ENCODE measurements at places on chromosomes 5 and 9.

GRCh38 chr5:6043491-6044310 lies 334.6 kb downstream of the MED10 start:
- no peak for DNase-seq

GRCh38 chr9:96350866-96351265 lies 32.6 kb downstream of the SLC35D2 start:
- no peak for DNase-seq

DNA sequence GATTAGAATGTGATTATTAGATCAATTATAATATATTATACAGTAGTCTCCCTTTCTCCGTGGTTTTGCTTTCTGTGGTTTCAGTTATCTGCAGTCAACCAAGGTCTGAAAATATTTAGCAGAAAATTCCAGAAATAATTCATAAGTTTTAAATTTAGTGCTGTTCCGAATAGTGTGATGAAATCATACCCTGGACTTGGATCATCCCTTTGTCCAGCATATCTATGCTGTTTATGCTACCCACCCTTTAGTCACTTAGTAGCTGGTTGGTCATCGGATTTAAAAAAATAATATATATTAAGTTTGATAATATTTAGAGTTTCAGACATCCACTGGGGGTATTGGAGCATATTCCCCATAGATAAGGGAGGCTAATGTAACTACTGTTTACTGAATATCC lies 19.6 kb downstream of the RMI1 start:
- DNase-seq, result no peak

DNA sequence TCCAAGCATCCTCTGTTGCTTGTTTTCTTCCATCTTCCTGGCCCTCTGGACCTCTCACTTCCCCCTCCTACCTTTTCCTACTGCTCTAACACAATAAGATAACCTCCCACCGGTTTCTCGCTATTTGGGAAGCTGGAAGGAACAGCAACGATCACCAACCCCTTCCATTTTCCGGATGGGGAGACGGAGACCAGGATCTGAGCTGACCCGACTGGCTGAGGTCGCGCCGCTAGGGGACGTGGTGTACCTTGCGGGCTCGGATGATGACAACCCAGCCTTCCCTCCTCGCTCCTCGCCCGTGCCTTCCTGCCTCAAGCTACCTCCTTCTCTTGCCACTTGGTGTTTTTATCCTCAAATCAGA lies 1.9 kb downstream of the LPAR1 start:
- DNase-seq, result no peak

DNA sequence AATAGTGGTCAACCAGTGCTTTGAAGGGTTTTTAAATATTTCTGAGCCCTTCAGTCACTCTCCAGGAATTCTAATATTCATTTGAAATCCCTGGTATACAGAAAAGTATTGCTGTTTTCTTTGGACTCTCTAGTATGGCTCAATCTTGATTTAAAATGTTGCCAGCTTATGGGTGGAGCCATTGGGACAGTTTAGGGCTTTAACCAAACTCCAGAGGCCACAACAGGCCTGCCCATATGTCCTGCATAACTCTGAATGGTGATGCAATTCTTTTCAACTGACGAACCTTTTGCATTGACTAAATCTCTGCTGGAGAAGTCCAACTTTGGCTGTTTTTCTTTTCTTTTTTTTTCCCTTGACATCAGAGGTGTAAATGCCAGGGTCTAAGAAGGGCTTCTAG lies 10.3 kb upstream of the ANKHD1 start:
- DNase-seq, result no peak

- no peak for DNase-seq
Observed at GRCh38 chr5:150541895-150542294, 34.0 kb downstream of the NDST1 start.

DNA sequence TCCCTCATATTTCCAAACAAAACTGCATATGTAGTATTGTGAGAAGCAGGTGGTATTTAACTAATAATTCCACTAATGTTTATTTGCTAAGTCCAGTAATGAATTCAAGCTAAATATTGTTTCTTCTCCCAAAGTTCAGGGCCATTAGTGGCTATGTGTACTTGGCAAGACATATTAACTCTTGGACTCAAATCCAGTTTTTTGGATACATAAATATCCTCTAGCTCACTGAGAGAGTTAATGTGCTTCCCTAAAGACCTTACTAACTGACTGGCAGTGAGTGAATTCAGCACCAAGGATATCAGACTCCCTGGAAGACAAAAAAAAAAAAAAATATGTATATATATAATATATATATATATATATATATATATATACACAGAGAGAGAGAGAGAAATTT lies 214.1 kb downstream of the RAB3C start:
- DNase-seq, result no peak

GRCh38 chr5:56179442-56179841 lies 53.7 kb downstream of the ANKRD55 start:
- no peak for DNase-seq

- DNase-seq, result no peak
Observed at GRCh38 chr9:107024193-107024592, 161.2 kb downstream of the ZNF462 start.

DNA sequence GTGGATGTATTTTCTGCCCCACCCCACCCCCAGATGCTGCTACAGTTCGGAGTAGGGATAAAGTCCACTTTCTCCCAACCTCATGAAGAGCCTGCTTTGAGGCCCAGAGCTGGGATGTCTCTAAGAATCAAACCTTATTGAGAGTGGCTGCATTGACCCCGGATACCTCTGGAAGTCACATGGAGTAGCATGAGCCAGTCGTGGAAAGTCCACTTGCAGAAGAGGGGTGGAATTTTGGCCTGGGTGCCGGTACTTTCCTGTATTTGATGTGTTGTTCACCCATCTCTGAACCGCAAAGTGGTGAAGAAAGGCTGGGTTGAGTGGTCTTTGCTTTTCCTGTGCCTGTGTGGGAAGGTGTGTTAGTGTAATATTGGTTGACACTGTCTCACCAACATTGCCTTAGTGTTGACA lies 3.7 kb downstream of the OTULIN start:
- DNase-seq, result no peak

DNA sequence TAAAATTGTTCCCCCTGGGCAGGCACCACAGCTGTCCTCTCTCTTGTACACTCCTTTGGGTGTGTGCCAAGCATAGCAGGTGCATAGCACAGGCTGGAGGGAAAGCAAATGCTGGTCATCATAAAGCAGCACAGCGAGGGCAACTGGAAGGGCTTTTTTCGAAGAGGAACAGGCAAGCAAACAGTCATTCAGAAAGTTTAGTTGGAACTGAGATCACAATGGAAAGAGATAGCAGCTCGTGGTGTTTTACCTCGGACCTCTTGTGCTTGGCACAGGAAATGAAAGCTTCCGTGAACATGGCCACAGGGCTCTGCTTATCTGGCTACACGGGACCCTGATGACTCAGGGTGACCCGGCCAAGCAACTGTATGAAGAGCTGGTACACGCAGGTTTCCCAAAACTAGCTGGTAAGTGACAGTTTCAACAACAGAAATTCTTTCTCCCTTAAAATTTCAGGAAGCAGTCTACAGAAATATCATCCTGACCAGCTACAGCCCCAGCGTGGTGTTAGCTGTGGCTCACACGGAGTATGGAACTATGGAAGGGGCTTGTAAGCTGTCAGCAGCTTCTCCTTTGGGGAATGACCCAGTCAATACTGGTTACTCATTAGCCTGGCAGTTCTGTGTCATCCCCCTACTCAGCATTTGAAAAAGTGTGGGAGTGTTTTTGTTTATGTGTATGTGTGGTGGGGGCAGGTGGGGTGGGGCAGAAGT lies 48.1 kb downstream of the POC5 start:
- DNase-seq, result peak; percentile 24

DNA sequence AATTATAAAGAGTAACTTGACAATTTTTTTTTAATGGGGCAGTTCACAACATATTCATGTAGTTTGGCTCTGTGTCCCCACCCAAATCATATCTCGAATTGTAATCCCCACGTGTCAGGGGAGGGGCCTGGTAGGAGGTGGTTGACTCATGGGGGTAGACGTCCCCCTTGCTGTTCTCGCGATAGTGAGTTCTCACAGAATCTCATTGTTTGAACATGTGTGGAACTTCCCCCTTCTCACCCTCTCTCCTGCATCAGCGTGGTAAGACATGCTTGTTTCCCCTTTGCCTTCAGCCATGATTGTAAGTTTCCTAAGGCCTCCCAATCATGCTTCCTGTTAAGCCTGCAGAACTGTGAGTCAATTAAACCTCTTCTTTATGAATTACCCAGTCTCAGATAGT lies 40.7 kb downstream of the FBXW11 start:
- DNase-seq, result peak; percentile 10

DNA sequence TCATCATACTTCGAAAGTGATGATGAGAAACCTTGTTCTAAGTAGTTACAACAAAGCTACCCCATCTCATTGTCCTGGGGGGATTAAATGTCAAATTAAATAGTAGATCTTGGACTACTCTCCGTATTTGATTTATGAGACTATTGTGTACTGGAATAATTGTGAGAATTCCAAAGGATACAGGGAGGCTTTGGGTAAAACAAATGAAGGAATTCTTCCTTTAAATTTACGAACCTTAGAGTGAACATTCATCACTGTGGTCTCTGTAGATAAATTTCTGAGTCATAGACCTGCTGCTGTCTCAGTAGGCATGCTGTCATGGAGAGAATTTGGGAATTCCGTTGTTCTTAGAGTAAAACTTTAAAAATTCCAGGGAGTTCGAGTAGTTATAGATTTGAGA lies 836.2 kb downstream of the DNAH5 start:
- DNase-seq, result no peak

DNA sequence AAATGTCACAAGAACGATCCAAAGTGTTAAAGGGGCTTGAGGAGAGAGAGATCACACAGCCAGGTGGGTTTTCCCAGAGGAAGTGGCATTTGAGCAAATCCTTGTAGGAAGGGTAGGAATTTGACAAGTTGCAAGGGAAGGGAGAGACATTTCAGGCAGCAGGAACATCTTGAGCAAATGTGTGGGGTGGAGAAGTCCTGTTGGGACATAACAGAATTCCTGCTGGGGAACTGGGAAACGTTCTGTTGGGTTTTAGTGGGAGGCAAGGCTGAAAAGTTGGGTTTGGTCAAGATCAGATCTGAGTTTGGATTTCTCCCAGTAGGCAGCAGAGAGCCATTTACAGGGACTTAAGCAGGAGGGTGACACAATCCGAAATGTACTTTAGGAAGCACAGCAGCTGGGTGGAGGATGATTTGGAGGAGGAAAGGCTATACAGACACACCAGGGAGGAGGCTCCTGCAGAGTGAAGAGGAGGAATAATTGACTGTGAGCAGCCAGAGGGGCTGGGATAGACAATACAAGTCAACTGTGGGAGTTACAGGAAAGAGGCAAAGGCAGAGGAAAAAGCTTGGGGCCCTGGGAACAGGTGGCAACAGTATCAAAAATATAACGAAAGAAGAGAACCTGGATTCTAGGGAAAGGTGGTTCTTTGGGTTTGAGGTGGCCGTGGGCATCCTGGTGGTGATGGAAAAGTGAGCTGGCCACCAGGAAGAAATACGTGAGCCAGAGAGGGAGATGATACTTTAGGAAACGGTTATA lies 3.1 kb upstream of the ZSWIM6 start:
- DNase-seq, result no peak

DNA sequence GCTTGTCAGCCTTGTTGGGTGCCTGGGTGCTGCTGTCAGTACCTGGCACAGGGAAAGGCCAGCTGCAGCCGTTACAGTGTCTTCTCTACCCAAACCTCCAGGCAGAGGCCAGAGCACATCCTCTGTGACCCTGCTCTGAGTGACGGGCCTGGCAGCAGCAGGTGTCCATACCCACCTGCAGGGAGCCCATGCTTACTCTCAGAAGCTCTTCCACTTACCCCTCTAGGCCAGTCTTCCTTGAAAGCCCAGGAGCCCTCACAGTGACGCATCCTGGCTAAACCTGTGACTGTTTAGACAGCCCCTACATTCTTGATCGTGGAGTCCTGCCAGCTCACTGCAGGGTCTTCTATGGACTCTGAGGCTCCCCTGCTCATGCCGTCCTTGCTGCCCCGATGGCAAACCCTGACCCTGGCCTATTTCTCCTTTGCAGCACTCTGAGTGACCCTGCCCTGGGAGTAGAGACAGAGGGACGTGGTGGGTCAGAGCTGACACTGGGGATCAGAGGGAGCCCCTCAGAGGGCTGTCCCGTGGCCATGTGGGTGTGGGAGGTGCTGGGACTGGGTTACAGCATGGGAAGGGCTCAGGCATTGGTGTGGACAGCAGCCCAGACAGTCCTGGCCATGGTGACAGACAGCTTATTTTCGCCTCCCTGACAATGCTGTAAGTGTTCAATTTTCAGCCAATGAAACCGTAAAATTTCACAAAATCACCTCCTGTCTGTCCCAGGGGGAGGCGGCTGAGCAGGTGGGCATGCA lies 67.6 kb upstream of the RNF130 start:
- DNase-seq, result no peak

DNA sequence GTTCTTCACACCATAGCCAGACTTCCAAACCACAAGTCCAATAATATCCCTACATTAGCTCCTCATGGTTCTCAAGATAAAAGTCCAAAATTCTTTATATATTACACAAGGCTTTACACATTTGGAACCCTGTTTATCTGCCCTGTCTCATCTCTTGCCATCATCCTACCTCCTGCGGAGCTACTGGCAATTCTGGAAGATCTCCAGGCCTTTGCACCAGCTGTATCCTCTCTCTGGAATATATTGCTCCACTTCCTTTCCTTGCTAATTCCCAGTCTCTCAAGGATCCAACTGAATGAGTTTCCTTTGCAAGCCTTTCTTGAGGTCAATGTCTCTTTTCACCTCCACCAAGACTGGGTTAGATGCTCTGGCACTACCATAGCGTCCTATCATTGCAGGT lies 41.3 kb upstream of the MIER3 start:
- DNase-seq, result no peak

- DNase-seq, result no peak
Observed at GRCh38 chr9:98010445-98010844, 27.3 kb downstream of the ANP32B start.

DNA sequence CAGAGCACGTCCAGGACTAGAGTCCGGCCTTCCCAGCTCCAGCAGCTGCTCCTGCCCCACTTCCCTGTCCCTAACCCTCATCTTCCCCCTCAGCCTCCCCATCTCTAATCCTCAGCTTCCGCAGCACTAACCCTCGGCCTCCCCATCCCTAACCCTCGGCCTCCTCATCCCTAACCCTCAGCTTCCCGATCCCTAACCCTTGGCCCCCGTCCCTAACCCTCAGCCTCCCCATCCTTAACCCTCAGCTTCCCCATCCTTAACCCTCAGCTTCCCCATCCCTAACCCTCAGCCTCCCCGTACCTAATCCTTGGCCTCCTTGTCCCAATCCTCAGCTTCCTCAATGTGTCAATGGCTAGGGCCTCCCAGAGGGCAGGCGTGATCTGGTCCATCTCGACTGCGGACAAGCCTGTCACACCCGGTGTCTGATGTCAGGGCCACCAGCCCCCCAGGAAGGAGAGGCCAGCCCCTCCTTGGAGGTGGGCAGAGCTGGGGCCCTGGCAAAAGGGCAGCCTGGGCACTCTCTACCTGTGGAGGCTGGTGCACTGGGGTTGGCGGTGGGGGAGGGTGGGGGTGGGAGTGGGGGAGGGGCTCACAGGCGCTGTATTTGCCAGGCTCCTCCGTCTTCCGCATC lies 1.4 kb downstream of the OBP2B start:
- DNase-seq, result no peak

- no peak for DNase-seq
Observed at GRCh38 chr5:151825445-151825844, 53.7 kb downstream of the G3BP1 start.
